Choroid plexus epithelial cell (primary cell): ENCODE measurements at places on chromosomes 7 and 10.
A peak's percentile ranks its signal among the peaks of the same experiment; 100 is the strongest.

- DNase-seq: peak; percentile 81
These were observed 97.5 kb downstream of the FAM53B start for GRCh38 chr10:124646483-124647352.

- no peak for DNase-seq
These were observed 25.6 kb downstream of the TAS2R41 start for GRCh38 chr7:143503261-143503660.

GRCh38 chr7:40986351-40986873 is 716.5 kb downstream of the INHBA start:
- DNase-seq: peak; percentile 95

- peak; percentile 5 for DNase-seq
These were observed 267.5 kb downstream of the CELF2 start for GRCh38 chr10:11285171-11285570.

DNA sequence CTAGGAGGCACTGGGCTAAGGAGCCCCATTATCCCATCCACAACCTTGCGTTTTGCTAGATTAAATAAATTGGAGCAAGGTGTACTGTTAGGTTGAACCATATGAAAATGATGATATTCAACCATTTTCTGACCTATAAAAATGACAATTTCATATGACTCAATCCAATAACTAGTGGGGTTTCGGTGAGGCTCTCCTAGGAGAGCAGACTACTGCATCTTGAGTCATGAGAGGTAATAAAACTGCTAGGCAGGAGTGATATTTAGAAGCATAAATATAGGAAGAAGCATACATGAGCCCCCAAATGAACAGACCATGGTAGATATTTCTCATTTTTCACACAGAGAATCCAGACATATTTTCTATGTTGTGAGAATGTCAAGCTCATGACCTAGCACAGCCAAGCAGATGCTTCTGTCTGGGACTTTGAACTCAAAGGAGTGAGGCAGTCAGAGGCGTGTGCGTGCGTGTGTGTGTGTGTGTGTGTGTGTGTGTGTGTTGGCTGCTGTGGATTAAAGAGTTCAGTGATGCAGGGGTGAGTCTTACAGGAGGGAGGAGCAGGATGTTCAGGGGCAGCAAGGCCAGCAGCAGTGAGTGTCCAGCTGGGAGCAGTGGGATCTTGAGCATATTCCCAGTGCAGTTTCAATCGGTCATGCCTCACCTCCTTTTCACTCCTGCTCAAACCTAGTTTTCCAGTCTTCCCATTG is 17.8 kb upstream of the WDR11 start:
- peak; percentile 23 for DNase-seq

DNA sequence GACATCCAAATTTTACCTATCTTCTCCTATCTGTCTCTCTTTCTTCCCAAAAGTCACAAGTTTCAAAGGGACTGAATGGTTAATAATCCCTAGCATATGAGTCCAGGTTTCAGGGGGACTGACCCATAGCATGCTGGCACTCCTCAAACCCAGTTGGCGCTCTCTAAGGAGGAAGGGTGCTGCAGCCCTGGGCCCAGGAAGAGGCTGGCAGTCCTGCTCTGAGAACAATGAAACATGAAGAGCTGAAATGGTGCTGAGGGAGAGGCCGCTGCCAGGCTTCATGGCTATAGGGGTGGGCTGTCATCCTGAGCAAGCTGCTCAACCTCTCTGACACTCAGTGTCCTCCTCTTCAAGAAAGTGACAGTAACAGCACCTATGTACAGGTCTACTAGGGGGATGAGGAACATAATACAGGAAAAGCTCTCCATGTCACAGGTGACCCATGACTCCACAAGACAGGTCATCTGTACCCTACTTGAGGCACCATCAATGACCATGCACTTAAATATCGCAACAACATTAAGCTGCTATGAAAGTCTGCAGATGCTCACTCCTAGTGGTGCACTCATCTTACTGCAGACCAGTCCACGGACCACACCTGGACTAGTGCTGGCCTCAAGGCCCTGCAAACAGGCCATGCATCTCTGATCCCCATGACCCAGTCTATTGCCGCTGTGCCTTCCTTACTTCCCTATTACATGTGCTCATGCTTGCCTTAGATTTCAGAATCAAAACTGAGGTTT is 17.0 kb downstream of the COBL start:
- no peak for DNase-seq

DNA sequence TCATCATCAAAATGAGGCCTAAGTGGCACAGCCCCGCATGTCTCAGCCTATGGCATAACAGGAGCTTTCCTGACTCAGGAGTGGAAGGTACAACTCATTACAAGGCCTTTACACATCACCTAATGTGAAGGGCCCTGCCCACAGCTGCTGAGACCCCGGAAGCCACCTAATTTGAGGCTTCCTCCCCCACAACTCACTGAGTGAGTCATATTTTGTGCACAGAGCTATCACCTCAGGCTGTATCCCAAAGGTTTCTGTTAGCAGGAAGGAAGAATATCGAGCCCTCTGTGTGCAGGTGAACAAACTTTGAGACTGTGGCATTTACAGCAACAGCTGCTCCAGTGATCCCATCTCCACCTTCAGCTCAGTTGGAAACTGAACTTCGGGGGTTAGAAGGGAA is 20.6 kb downstream of the HTR5A start:
- DNase-seq: no peak

DNA sequence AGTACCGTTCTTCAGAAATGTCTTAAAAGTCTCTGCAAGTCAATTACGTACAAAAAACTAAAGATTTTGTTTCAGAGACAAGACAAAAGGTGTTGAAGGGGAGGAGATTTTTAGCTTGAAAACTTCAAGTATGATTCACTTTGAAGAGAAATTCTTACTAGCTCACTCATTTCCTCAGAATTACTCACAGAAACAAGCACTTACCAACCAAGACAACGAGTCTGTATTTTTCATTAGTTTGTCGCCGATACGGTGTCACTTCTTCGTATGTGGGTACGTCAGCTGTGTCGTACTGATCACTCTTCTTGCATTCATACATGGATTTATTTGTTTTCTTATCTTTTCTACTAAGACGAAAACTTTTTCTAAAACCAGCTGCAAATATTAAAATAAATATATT is 90.6 kb upstream of the ODAD2 start:
- DNase-seq: peak; percentile 87

- peak; percentile 22 for DNase-seq
These were observed 140.9 kb downstream of the ADCYAP1R1 start for GRCh38 chr7:31192986-31193385.

DNA sequence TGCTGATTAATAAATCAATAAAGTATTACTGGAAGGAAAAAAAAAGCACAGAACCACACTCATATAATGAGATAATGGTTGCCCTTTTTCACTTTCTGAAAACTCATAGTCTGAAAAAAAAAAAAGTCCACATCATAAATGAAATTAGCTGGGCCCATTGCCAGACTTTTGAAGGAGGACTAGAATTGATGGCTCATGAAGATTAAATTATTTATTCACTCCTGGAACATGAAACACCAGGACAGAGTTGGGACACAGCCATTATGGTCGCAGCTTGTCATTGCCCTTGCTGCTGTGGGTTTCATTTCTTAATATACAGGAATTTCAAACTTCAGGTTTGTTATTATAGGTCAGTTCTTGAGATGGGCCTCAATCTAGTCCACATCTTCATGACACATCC is 91.9 kb downstream of the CNTNAP2 start:
- DNase-seq: no peak

GRCh38 chr10:17237915-17238444 is 9.9 kb downstream of the VIM start:
- DNase-seq: no peak
